Stimulated activated naive CD4-positive, alpha-beta T cell treated with Interleukin-2 at 50 U/mL for 16 hours (primary cell): ENCODE measurements at places on chromosomes 16 and 17.

- no peak for DNase-seq
Measured at GRCh38 chr16:12627394-12627793, 176.3 kb downstream of the CPPED1 start.

- DNase-seq = no peak
Measured at GRCh38 chr17:45837187-45837586, 7.5 kb upstream of the SPPL2C start.

DNA sequence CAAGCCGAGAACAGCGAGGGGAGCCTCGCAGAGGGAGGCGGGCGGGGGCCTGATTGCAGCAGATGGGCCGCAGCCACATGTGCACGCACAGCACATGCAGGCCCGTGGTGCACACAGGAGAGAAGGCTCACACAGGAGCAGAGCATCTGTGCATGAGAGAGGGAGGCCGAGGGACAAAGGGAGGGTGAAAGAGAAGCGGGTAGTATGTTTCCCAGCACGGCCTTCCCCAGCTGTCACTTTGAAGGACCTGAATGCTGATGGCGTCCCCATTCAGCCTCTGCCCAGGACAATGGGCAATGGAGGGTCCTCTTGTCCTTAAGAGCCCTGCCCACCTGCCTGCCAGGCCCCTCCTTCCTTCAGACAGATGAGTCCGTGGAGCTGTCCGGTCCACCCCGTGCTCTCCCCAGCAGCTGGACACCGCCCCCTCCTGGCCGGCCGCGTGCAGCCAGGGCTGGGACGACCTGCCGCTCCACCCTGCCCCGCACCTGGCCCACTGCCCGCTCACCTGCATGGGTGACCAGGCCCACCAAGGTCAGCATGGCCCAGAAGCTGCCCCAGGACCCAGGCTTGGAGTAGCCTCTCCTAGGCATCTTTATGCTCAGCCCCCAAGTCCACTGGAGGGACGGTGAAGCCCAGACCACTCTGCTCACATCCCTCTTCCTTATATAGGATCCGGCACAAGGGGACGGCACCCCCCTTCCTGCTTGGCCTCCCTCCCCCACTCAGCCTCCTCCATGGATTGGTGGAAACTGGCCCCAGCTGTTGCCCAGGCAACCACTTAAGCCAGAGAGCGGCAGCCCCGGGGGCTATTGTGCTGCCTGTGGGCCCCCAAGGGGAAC is at the start of gene BTBD17:
TSS of gene BTBD17 (minus strand) at position 639 of the 839 bp plus-strand sequence. CDS start at position 590, 49 bp downstream.
- DNase-seq = no peak

DNA sequence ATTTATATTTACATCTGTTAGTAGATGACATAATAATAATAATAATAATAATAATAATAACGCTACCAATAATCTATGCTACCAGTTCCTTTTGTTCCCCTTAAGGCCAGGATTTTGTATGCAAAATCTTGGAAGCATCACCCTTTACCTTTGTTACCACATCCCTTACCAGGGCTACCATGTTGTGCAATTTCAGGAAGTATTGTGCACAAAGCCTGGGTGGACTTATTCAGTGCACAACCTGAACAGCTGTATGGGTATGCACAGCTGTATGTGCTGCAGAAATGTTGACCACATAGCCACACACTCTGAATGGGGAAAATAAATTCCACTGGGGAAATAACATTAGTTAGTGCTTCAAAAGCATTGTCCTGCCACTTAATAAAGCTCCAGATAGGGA is 19.9 kb upstream of the CALB2 start:
- DNase-seq = no peak

GRCh38 chr17:7217113-7217987 is 2.3 kb downstream of the DLG4 start:
- no peak for DNase-seq

- DNase-seq = no peak
Measured at GRCh38 chr16:65260746-65261145, 138.9 kb upstream of the CDH11 start.

DNA sequence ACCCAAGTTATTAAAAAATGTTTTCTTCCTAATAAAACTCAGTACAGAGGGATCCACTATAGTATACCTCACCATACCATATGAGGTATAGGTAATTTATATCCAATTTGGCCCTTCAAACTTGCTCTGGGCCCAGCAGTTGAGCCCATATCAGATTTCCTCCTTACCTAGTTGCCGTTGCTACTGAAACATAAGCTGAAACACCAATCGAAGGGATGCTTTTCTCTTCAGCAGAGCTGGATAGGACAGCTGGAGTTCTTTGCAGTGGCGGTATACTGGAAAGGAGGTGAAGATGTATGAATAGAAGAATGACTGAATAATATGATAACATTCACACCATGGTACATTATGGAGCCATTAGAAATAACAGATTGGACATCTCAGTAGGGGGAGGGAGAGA is 42.7 kb downstream of the TNRC6C start:
- DNase-seq = no peak
